ENCODE measurements at places on chromosomes 1 and 21.

DNA sequence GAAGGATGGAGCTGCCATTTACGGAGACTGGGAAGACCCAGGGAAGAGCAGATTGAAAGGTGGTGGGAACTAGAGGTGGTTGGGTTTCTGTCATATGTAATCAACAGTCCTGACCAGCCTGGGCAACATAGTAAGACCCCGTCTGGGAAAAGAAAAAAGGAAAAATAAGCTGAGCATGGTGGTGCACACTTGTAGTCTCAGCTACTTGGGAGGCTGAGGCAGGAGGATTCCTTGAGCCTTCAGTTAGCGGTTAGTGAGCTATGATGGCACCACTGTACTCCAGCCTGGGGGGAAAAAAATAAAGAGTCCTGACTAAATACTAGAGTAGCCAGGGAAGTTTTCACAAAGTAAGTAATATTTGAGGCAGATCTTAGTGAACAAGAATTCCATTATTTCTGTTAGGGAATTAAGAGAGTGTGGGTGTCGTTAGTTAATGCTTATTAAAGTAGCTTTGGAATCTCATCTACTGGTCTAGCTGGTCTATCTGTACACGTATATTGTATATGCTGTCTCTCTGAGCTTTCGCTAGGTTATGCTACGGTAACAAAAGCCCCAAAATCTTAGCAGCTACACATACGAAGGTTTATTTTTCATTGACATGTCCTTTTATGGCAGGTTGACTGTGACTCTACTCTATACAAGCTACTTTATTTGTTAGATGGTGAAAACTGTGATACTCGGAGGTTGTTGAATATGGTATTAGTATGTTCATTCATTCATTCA is 4.4 kb downstream of the NBPF1 start:
- no peak for DNase-seq

GRCh38 chr1:189983166-189983890 is 494.3 kb downstream of the BRINP3 start:
- DNase-seq: no peak

DNA sequence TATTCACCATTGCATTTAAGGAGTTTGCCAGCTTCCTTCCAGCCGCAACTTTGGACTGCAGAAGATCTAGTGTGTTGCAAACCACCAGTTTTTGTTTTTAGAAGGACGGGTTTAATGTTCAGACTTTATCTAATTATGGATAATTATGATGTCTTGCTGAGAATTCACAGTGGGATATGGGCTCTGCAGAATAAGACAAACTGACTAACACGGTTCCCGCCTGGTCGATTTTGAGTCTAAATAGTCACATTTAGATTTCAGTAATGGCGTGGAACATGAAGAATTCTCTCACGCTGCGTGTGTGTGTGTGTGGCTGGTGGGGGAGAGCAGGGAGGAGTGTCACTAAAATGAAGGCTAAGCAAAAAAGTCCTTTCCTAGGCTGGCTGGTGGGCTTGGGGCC is 48.5 kb upstream of the DMRTB1 start:
- DNase-seq: no peak

DNA sequence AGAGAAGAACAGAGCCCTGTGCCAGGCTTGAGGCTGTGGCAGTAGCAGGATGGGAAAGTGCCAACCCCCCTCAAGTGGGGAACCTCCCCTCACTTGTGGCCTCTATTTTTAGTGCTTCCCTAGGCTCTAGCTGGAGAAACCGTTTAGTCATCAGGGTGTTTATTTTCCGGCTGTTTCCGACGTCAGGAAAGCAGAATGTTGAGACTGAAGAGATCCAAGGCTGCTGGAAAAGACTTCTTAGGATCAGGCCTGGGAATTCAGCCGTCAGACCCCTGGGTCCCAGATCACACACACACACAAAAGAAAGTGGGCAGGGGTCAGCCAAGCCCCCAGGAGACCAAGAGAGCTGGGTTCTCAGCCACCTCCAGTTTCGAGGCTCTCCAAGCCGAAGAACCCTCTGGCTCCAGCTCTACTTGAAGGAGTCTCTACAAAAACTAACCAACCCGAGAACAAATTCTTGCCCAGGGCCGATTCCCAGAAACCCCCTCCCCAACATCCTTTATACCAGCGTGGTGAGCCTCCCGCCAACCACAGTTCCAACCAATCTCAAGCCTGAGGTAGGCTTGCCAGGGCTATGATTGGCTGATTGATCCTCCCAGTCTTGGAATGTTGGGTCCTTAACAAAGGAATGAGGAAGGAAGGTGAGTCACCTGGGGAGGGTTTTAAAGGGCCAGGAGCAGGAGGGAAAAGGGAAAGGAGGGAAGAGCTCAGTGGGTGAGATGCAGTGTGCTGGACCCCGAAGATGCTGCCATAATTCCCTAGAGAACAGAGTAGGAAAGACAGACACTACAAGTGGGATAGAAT is 2.5 kb upstream of the MEF2D start:
- peak; percentile 84 for DNase-seq

DNA sequence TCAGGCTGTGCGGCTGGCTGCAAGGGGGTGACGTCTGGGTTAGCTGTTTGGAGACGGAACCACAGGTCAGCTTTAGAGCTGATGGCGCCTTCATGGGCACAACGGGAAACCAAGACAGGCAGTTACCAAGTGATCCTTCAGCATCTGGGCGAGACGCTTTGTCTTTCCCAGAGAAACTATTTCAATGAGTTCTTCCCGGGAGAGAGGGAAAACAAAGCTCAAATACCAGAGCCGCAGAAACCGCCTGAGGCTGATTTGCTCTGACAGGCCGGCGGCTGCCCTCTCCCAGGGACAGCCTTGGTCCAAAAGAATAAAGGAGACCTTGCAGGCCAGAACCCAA is 76.5 kb downstream of the CD58 start:
- DNase-seq: no peak

DNA sequence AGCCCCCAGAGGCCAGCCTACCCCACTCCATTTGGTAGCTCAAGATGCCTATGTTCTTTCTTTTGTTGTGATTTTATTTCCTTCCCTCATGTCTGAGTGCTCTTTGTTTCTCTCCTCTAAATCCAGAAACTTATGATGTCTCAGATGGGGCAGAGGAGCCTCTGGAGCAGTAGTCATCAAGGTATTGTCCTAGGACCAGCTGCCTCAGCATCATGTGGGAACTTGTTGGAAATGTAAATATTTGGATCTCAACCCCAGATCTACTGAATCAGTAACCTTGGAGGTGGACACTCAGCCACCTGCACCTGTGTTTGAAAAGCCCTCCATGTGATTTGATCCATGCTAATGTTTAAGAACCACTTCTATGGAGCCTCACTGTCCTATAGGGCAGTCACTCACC is 593.1 kb upstream of the PLXNA2 start:
- no peak for DNase-seq

DNA sequence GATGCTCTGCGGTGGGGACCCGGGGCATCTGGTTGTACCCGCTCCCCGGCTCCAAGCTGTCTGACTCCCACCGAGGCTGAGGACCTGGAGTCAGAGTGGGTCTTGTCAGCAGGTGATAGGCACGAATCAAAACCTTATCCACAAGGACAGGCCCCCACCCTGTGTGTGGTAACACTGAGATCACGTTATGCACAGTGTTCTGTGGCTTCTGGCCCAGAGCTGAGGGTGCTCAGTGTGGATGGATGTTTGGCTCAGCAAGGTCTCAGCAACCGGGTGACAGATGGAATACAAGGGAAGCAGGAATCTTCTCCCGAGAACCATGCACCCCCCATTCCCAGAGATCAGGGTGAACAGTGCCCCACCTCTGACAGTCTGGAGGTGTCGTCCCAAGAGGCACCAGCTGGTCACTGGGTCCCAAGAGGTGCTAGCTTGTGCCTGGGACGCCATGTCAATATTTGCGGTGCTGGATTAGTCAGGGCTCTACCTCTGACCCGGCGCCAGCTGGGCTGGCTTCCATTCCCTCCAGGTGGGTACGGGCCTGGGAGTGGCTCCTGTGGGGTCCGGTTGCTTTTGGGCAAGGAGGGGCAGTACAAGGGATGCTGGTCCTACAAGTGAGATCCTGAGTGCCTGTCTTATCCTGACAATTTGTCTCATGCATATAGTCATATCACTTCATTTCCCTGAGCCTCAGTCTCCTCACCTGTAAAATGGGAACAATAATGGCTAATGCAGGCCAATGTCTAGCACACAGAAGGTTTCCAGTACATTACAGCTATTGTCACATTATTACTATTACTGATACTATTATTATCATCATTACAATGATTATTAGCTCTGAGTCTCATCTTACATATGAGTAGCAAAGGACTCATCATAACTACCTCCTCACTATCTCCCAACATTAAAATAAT is 957 bp downstream of the CAPN9 start:
- DNase-seq: no peak

DNA sequence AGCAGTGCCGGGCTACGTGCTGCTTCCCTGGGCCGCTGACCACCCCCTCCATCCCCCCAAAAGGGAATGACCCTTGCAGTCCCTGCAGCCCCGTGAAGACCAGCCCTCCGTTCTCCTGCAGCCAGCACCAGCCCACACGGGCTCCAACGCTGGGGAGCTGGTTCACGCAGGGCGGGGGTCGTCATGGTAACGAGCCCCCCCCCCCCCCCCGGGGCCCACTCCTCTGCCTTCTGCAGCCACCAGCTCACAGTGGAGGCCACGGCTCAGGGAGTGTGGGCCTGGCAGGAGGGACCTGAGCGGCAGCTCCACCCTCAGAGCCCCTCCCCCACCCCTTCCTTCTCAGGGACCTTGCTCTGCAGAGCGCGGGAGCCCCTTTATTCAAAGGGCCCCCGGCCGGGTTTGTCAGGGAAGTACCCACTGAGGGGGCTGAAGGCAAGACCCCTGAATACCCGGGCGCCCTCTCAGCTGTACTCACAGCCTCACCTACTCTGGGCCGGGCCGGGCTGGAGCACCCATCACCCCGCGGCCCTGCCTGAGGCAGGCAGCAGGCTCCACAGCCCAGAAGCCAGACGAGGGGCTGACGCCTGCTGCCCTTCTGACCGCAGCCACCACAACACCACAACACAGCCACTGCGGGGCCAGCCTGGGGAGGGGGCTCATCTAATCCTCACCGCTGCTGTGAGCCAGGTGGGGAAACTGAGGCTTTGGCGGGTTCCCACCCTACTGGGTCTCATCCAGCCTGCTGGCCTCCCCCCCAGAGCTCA is 12.6 kb downstream of the MEGF6 start:
- no peak for DNase-seq

DNA sequence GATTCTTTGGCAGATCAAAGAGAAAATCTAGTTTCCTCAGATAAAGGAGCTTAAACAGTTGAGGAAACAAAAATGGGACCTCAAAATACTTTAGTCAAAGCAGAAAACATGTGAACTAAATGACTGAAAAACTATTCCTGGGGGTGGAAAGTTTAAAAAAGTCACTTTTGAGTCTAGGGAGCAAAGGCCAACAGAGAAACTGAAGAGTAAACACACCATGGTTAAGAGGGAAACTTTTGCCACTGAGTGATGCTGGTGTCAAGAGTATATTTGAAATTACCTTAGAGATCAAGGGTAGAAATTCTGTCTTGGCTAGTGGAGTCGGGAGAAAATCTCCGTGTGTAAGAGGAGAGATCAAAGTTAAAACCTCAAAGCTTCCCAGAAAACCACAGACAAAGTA is 501.2 kb upstream of the ADGRL4 start:
- DNase-seq: no peak

DNA sequence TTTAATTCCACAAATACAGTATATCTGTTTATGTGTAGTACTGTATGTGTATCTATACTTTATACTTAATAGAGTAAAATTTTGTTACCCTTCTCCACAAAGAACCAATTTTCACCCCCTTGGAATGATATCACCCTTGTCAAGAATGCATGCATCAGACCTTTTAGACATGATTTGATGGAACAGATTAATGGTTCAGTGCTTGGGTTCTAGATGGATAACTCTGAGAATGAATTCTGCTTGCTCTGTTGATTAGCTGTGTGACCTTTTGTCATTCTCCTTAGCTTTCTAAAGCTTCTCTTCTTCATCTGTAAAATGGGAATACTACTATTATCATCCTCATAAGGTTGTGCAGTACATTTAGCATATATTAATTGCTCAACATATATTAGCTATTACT is 105.1 kb downstream of the NEK7 start:
- no peak for DNase-seq

DNA sequence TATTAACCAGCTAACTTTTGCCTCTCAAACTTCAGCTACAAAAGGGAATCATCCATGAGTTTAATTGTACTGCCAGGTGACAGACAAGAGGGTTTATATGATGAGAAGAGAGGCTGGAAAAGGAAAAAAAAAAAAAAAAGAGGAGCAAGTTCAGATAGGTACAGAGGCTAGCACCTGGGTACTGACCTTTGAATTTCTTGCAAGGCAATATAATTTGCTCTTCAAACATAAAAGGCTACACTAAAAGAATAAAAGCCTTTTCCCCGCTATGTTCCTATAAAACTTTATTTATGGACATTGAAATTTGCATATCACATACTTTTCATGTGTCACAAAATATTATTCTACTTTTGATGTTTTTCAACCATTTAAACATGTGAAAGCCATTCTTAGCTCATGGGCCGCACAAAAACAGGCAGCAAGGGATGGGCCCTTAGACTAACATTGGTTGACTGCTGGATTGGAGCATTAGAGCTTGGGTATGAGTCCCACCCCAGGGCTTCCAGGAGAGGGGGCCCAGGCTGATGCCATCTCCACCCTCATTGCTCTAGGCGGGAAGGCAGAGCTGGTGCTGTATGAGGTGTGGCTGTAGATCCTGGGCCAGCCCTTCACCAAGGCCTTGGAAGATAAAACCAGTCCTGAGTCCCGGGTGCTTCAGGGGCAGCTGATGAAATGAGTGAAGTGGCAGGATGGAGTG is 44.3 kb downstream of the ATP1B1 start:
- DNase-seq: no peak

DNA sequence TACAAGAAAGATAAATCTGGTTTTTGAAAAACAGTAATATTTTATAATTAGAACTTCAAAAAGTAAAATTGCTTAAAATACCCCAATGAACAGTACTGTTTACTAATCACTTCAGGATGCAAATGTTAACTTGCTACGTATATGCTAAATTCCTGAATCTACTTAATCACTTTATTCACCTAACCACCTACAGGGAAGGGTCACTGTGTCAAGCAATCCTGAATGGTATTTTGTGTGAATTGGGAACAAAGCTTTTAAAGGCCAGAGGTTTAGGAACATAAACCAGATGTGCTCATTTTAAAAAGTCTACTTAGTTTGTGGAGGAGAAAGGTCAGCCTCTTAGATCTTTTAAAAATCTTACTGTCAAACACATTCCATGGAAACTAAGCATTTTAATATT is 1143.0 kb upstream of the ADGRL2 start:
- DNase-seq: no peak

DNA sequence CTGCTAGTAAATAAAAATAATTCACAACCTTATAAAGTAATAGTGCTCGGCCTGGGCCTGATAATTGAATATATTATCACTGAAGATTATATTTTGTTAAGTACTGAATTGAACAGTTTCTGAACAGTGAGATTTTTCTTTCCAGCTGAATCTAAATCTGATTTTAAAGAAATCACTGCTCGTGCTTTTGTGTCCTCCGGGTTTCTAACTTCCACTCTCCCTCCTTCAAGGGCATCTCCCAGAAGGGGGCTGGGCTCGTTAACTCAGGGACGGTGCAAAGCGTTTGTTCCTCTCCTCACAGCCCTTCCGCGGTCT is 823 bp upstream of the KIF1B start:
- no peak for DNase-seq

GRCh38 chr1:3004285-3005205 is 16.7 kb upstream of the ACTRT2 start:
- DNase-seq: no peak

Data from foreskin melanocyte (primary cell).